ENCODE measurements at places on chromosomes 11 and 22.

DNA sequence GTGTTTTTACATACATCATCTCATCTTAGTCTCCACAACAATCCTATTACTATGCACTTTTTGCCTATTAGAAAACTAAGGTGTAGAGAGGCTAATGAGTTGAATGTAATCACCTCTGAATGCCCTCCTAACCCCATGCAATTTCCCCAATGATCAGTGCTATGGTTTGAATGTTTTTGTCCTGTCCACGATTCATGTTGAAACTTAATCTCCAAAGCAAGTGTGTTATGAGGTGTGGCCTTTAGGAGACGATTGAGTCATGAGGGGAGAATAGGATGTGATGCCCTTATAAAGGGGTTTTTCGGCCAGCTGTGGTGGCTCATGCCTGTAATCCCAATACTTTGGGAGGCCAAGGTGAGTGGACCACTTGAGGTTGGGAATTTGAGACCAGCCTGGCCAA is 2.0 kb upstream of the CCDC73 start:
- no peak for DNase-seq

GRCh38 chr11:119460097-119460496 is 37.1 kb upstream of the THY1 start:
- DNase-seq = no peak

- DNase-seq = no peak
These were observed 48.4 kb upstream of the CRTAM start for GRCh38 chr11:122789907-122790306.

- DNase-seq = no peak
These were observed 56.4 kb downstream of the NECTIN1 start for GRCh38 chr11:119672597-119672996.

DNA sequence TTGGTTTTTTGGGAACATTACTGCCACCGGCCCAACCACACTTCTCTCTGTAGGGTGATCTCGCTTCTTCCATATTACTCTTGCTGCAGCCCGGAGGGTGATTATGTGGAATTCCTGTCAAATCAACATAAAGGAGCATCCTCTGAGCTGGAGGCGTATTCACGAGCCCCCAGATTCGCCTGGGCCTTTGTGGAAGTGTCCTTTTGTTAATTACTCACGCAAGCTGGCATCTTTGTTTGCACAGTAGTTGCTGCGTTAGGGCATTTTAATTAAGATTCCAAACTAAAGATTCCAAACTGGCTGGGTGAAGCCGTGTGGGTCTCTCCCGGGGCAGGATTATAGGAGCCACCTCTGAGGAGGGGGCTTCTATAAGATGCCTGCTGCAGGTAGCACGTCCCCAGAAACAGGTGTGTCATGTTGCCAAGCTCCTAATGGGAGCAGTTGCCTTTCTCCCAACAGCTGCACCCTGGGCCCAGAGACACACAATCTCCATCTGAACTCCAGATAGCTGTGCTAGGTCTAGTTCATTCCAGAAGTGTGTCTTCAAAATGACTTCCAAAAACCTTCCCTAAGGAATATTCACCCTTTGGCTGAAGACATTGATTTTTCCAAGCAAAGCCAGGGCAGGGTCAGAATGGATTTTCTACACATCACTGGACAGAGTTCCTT is 40.9 kb downstream of the SHISAL1 start:
- DNase-seq = no peak

- DNase-seq = no peak
These were observed 183.3 kb downstream of the BLID start for GRCh38 chr11:121932646-121933185.

DNA sequence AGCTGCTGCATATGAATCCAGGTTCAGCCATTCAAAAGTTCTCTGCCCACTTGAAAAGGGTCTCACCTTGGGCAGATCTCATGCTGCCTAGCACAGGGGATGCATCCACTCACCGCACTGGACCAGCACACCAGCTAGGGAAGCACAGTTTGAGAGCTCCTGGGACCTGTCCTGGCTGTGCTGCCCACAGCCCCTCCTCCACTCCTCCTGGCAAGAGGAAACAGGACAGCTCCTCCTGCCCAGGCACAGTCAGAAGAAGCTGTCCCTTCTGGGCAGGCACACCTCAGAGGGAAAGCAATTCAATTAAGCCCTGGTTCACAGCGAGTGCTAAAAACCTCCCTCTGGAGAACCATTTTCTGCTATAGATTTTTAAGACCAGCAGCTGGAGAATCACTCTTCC is 146.7 kb downstream of the ST3GAL4 start:
- no peak for DNase-seq

DNA sequence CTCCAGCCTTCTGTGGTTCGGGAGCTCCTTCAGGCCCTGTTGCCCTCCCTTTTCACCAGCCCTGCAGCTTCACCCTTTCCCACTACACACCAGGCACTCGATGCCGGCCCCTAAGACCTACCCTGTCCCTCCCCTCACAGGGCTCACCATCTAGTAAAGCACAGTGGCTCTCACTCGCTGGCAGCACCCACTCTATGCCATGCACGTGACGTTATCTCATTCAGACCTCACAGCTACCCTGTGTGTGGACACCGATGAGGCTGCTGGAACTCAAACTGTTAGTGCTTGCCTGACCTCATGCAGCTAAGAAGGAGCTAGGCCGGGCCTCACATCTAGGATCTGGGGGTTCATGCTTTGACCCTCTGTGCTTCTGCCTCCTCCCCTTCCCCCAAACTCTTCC is 45.5 kb downstream of the SCN3B start:
- no peak for DNase-seq

DNA sequence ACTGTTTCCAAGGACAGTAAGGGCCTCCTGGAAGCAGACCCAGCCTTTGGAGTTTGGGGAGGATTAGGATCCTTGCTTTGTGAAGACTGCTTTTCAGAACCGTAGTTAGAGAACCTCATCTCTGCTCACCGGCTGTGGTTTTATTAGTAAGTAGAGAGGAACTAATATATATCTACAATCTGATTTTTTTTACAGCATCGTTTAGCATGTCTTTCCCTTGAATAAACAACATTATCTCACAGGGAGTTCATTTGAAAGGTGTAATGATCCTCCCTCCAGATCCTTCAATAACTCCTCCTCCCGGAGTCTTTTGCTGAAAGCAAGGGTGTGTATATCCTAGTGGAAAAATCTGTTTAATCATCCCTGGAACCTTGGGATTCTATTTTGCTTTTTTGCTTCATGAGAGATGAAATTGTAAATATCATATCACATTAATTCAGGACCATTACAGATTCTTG is 132.7 kb downstream of the DBX1 start:
- no peak for DNase-seq

- no peak for DNase-seq
These were observed 3.6 kb downstream of the ASCL2 start for GRCh38 chr11:2266586-2267305.

DNA sequence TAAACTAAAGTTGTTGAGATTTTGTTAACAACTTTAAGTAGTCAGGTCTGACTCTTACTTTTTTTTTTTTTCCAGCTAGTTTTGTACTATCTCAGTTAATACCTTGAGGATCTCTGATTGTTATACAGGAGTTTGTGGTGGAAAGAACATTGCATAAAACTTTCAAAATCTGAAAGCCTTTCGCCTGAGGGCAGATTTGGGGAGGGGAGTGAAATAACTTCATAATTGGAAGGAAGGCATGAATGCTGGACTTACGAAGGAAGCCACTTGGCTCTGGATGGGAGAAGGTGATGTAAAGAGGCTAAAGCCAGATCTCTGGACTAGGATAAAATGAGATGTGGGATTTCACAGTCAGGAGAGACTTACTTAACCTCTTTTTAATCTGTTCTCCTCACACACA is 18.2 kb upstream of the FAT3 start:
- no peak for DNase-seq

- peak; percentile 67 for DNase-seq
These were observed 13.6 kb downstream of the BCL9L start for GRCh38 chr11:118911880-118912741.

DNA sequence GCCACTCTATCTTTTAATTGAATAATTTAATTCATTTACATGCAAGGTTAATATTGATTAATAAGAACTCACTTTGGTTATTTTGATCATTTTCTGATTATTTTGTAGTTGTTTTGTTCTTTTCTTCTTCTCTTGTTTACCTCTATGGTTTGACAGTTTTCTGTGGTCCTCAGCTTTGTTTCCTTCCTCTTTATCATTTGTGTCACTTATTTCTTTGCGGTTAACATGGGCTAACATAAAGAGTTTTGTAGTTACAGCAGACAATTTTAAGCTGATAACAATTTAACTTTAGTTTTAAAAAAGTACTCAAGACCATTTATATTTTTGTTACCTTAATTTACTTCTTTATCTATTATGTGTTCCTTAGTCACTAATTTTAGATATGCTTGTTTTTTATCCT is 1032.8 kb upstream of the RAG2 start:
- no peak for DNase-seq

DNA sequence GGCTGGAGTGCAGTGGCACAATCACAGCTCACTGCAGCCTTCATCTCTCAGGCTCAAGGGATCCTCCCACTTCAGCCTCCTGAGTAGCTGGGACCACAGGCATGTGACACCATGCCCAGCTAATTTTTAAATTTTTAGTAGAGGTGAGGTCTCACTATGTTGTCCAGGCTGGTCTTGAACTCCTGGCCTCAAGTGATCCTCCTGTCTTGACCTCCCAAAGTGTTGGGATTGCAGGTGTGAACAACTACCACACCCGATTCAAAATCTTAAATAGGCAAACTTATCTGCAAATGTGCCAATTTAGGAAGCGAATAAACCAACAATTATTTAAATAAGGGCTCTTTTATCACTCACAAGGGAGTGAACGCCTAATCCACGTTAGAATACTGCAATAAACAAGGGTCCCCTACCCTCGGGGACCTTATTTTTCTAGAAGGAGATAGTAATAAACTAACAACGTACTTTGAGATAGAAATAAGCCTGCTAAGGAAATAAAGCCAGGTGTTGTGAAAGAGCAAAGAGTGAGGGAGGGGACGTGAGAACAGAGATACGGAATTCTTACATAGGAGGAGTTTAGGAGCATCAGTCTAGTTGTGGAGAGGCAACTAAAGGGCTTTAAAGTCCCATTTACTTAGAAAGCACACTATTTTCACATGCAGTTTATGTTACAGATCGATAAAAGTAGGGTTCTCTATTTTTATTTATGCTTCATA is 3.0 kb upstream of the WEE1 start:
- no peak for DNase-seq

- no peak for DNase-seq
These were observed 4.1 kb upstream of the PTDSS2 start for GRCh38 chr11:445765-446588.
